Kidney (tissue), 22 donors: ENCODE measurements at places on chromosomes 1 and 21. TPM values are rescaled to one million over a fixed set of nuclear protein-coding genes. Genes with fewer than 3 reads are reported as not detected.

The MEAF6 gene
- 65.8 TPM for total RNA-seq

The SPRR2E gene
- total RNA-seq, result not detected

The TENT5C gene
- total RNA-seq, result 22.2 TPM

The CCDC24 gene
- 24.3 TPM for total RNA-seq

The KIF26B gene
- total RNA-seq, result 10.7 TPM

The AUNIP gene
- total RNA-seq, result 0.38 TPM

The CATSPERE gene
- 2.5 TPM for total RNA-seq

The GJB4 gene
- total RNA-seq, result 0.50 TPM

The FGR gene
- total RNA-seq, result 23.3 TPM

The AJAP1 gene
- 5.5 TPM for total RNA-seq

The ITGB3BP gene
- total RNA-seq, result 27.2 TPM

The ADAMTS1 gene
- total RNA-seq, result 343 TPM

The CADM3 gene
- 25.8 TPM for total RNA-seq

The PANK4 gene
- 33.7 TPM for total RNA-seq

The MNDA gene
- 8.3 TPM for total RNA-seq

The RAB42 gene
- total RNA-seq, result 3.3 TPM

The ERI3 gene
- total RNA-seq, result 60.4 TPM

The TRIM67 gene
- total RNA-seq, result not detected

The OLIG2 gene
- total RNA-seq, result not detected

The CHI3L2 gene
- 27.2 TPM for total RNA-seq

The SPRR2A gene
- total RNA-seq, result 0.60 TPM

The WDR4 gene
- 20.4 TPM for total RNA-seq

The SYT6 gene
- 0.06 TPM for total RNA-seq

The CLCC1 gene
- 32.1 TPM for total RNA-seq

The LIPI gene
- not detected for total RNA-seq

The ZBTB8A gene
- 10.4 TPM for total RNA-seq

The PGLYRP3 gene
- not detected for total RNA-seq

The ZYG11A gene
- 0.28 TPM for total RNA-seq

The ESRRG gene
- total RNA-seq, result 25.3 TPM
